ENCODE measurements at places on chromosomes 5 and 9. TPM values are rescaled to one million over a fixed set of nuclear protein-coding genes. Genes with fewer than 3 reads are reported as not detected.

The SLC45A2 gene
- total RNA-seq: not detected

The CBY3 gene
- total RNA-seq: not detected

The TMEM252 gene
- total RNA-seq: not detected

The PANK3 gene
- 34.3 TPM for total RNA-seq

The LTC4S gene
- not detected for total RNA-seq

The SPATA31A6 gene
- not detected for total RNA-seq

The PIP5K1B gene
- not detected for total RNA-seq

The ENTPD2 gene
- total RNA-seq: not detected

The EQTN gene
- total RNA-seq: not detected
